ENCODE measurements at places on chromosomes 12 and 14. TPM values are rescaled to one million over a fixed set of nuclear protein-coding genes. Genes with fewer than 3 reads are reported as not detected.

The SELPLG gene
- 5.3 TPM for total RNA-seq

The SIX6 gene
- total RNA-seq, result 0.28 TPM

The NPAS3 gene
- total RNA-seq, result 1.1 TPM

The CLEC1A gene
- 3.5 TPM for total RNA-seq

The SLC25A47 gene
- total RNA-seq, result 0.51 TPM

The FOXG1 gene
- total RNA-seq, result not detected

The CCNK gene
- 15.5 TPM for total RNA-seq

The KRT83 gene
- 0.74 TPM for total RNA-seq

The ZBTB25 gene
- 10.2 TPM for total RNA-seq

DNA sequence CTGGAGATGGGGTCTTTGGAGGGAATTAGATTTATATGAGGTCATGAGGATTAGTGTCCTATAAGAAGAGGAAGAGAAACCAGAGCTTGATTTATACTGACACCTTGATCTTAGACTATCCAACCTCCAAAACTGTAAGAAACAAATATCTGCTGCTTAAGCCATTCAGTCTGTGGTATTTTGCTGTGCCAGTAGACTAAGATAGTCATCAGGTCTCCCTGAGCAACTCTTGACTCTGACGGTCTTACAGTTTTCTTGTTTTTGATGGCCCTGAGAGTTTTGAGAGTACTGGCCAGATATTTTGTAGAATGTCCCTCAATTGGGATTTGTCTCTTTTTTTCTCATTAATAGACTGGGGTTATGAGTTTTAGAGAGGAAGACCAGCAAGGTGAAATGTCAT lies 51.7 kb downstream of the TSHR start:
- no peak overlapping the region for H3K4me3 ChIP-seq
- no peaks in the 10 kb centered on the region for H3K4me1 ChIP-seq

- peak overlapping the region; percentile 84 for H3K27ac ChIP-seq
- H3K27me3 ChIP-seq, result no peaks in the 10 kb centered on the region
- H3K36me3 ChIP-seq, result no peaks in the 10 kb centered on the region
These were observed 137.0 kb downstream of the CRADD start for GRCh38 chr12:93813972-93814821.

- H3K4me3 ChIP-seq, result no peak overlapping the region
- DNase-seq, result no peak
- no peaks in the 10 kb centered on the region for H3K27me3 ChIP-seq
- H3K27ac ChIP-seq, result no peak overlapping the region
- no peaks in the 10 kb centered on the region for H3K4me1 ChIP-seq
- H3K36me3 ChIP-seq, result no peaks in the 10 kb centered on the region
These were observed 70.1 kb downstream of the SLC6A15 start for GRCh38 chr12:84842406-84843013.

DNA sequence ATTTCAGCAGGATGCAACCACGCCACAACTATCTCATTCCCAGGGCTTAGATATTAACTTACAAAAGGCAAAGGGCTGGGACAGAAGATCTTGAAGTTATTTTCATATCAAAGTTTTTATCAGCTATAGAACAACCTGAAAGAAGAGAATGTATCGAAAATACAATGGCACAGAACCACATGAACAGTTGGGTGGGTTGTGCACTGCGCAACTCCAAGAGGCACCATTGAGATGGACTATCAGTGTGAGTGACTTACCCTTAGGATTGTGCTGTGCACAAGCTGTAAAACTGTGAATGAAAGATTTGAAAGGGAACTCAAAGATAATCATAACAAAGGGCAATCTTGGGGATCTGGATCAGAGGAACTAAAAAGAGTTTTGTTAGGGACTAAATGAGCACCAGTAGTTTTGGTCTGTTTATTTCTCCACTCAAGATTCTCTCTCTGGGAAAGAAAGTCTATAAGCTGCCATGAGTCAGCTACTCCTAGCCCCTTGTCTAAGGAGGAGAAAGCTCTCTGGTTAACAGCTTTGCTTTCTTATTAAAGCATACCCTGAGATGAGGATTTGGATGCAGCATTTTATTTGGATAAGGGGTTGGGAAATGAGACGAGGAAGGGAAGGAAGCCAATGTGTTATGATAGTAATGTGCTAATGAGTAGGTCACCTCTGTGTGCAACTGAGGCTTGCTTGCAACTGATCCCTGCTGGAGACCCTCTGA lies 62.2 kb downstream of the TBX5 start:
- H3K4me3 ChIP-seq, result no peak overlapping the region
- H3K27me3 ChIP-seq, result peaks cover 2% of the 10 kb centered on the region
- no peak for DNase-seq
- H3K4me1 ChIP-seq, result no peaks in the 10 kb centered on the region
- H3K27ac ChIP-seq, result no peak overlapping the region

DNA sequence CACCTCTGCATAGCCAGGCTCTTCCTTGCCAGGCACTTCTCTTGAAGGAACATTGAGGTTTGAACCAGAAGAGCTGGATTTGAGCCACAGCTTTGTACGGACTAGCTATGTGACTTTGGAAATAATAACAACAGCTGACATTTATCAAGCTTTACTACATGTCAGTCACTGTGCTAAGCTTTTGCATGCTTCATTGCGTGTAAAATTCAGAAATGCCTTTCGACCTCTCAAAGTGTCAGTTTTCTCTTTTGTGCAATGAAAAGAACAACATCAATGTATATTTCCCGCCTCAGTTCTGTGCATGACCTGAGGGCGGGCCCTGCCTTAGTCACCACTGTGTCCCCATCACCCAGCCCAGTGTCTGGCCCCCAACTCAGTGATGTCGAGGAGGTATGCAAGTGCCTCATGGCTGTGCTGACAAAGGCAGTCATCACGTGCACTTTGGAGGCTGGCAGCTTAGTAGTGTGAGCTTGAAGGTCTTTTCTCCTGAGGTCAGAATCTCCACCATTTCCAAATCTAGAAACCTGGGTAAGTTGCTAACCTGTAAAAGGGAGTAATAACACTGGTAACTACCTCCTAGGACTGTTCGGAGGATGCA lies 17.9 kb upstream of the AQP2 start:
- DNase-seq, result no peak
- H3K36me3 ChIP-seq, result no peaks in the 10 kb centered on the region
- no peak overlapping the region for H3K27ac ChIP-seq
- H3K4me3 ChIP-seq, result no peak overlapping the region

GRCh38 chr14:65335411-65335947 lies 77.1 kb upstream of the FUT8 start:
- no peak for DNase-seq
- H3K36me3 ChIP-seq, result no peaks in the 10 kb centered on the region
- no peak overlapping the region for H3K4me3 ChIP-seq
- H3K27me3 ChIP-seq, result no peaks in the 10 kb centered on the region
- H3K4me1 ChIP-seq, result peaks cover 5% of the 10 kb centered on the region

DNA sequence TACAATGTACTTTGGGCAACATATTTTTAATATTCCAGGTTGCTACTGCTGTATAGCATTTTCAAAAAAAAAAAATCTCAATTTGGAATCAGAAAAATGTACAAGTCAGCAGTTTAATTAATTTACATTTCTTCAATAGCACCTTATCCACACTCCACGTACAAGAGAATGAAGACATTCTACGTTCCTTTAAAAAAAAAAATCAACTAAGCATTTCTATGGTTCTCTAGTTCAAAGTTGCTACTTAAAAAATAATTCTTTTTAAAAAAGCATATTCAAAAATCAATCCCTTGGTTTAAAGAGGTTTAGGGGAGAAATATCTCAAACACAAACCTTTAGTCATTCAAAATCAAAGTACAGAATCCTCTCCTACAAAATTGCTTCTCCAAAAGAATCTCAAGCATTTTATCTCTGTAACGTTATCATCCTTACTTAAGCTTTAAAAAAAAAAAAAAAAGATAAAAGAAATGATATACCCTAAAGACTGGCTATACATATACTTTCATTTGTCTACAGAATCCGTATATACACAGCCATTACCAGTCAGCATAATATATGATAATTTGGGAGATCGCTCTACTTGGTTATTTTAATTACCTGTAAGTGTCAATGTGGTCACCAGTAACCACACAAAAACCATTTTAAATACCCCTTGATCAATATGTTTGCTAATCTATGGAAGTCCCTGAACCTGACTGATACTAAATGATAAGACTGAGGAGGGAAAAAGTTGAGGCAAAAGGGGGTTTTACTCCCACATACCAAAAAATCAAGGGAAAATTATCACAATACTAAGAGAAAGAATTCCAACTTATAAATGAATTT lies 2.7 kb downstream of the MED13L start:
- H3K27me3 ChIP-seq, result no peaks in the 10 kb centered on the region
- no peak overlapping the region for H3K4me3 ChIP-seq
- DNase-seq, result no peak
- no peak overlapping the region for H3K27ac ChIP-seq

DNA sequence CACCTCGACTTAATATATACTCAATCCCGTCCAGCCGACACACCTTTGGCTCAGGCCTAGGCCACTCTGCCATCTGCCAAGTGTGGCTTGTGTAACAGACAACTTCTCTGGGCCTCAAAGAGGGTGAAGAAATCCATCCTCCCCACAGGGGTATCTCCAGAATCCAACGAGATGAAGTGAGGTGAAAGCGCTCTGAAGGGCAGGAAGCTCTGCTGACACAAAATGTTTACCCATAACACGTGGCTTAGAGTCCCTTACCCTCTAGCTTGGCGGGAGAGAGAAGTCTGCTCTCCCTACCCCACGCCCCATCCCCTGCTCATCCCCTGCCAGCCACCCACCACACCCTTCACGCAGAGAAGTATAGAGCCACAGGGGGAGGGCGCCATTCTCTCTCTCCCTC lies 13.0 kb downstream of the ZBTB39 start:
- no peaks in the 10 kb centered on the region for H3K27me3 ChIP-seq
- H3K36me3 ChIP-seq, result no peaks in the 10 kb centered on the region
- H3K4me3 ChIP-seq, result no peak overlapping the region
- H3K4me1 ChIP-seq, result no peaks in the 10 kb centered on the region

GRCh38 chr14:26323869-26324268 lies 274.0 kb downstream of the NOVA1 start:
- DNase-seq, result no peak
- H3K36me3 ChIP-seq, result no peaks in the 10 kb centered on the region
- H3K4me1 ChIP-seq, result no peaks in the 10 kb centered on the region
- H3K27me3 ChIP-seq, result no peaks in the 10 kb centered on the region
- no peak overlapping the region for H3K4me3 ChIP-seq

GRCh38 chr12:50597200-50598195 lies 92.7 kb downstream of the DIP2B start:
- H3K27me3 ChIP-seq, result no peaks in the 10 kb centered on the region
- DNase-seq, result no peak
- H3K4me3 ChIP-seq, result no peak overlapping the region
- no peak overlapping the region for H3K27ac ChIP-seq

All from prostate gland (tissue), 2 donors.